HFF-Myc (cell line): ENCODE measurements at places on chromosomes 5 and 9.

GRCh38 chr9:13929013-13929412, 384.9 kb downstream of the NFIB start:
- no peak for DNase-seq

DNA sequence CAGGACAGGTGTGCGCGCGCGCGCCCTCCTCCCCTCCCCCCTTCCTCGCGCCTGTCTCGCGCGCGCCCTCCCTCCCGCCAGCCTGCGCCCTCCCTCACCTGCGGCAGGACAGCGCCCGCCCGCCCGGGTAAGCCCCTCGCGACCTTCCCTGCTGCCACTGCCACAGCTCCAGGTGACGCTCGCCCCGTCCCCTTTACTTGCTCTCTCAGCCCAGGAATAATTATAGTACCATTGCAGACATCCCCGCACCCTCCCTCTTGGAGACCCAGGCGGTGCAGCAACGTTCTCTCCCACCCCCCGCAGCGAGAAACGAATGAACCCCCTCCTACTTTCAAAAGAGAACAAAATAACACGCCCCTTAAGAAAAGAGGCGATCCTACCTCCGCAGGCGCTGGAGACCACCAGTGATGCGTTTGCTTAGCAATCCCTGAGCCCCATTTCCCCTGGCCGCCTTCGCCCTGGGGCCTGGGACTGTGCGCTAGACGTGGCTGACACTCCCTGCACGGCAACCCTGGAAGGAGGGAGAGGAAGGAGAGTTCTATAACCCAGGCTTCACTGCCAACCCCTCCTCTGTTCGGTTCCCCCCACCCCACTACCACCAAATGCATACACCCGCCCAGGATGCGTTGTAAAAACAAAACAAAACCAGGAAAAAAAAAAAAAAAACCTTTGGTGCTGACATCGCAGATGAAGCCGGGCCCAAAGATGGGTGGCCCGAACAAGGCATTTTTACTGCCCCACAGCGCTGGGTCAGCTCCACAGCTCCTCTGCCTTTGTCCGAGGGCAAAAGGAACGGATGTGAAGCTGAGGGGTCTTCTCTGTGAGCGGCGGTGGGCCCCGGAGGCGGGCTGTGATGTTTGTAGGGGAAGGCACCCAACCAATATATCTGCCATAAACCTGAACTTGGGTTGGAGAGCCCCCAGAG, 5.6 kb upstream of the PURA start:
- no peak for DNase-seq

- DNase-seq = no peak
Observed at GRCh38 chr9:23120630-23121029, 674.0 kb downstream of the DMRTA1 start.

DNA sequence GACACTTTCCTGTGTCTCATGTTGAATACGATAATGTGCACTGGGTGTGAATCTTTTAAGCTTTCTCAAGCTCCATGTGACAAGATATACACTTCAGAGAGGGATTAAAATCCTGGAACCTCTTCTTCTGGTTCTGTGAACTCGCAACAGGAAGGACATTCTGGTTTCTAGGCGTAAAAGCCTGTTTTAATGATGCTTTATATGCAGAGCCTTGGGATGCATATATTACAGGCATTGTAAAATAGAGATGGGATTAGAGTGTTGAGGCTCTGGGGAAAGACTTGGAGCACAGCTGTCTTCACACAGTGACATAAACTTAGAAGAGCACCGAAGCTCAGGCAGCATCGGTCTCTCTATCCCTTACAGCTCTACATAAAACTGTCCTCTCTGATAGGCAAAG, 107.7 kb upstream of the SV2C start:
- DNase-seq = no peak

DNA sequence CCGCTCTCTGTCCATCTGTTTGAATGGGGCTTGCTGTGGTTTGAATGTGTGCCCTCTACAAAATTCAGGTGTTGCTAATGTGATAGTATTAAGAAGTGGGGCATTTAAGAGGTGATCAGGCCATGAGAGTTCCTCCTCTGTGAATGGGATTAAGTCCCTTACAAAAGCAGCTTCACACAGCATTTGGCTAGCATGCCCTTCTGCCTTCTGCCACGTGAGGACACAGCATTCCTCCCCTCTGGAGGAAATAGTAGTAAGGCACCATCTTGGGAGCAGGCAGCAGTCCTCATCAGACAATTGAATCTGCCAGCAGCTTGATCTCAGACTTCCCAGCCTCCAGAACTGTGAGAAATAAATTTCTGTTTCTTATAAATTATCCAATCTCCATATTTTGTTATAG, 540.2 kb downstream of the CSNK1G3 start:
- DNase-seq = no peak

DNA sequence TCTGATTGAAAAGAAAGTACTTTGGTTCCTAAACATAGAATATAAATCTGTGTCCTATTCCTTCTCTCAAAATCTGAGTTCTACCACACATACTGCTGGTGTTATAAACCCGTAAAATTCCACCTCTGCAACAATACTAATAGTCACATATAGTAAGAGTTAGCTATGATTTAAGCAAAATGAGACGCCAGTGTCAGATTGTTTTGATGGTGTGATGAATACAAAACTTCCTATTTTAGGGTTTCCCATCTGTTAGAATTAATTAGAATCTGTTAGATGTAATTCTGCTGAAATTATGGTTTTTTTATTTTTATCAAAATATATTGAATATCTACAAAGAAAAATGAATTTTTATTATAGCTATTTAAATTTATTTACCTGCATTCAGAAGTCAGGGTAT, 26.7 kb downstream of the ARSK start:
- DNase-seq = no peak

- no peak for DNase-seq
Observed at GRCh38 chr5:40402007-40402364, 277.7 kb upstream of the PTGER4 start.

GRCh38 chr5:104594850-104595249, 1032.3 kb upstream of the NUDT12 start:
- no peak for DNase-seq

- no peak for DNase-seq
Observed at GRCh38 chr5:68431186-68431585, 215.6 kb downstream of the PIK3R1 start.

- no peak for DNase-seq
Observed at GRCh38 chr9:111287127-111287526, 42.9 kb downstream of the OR2K2 start.

DNA sequence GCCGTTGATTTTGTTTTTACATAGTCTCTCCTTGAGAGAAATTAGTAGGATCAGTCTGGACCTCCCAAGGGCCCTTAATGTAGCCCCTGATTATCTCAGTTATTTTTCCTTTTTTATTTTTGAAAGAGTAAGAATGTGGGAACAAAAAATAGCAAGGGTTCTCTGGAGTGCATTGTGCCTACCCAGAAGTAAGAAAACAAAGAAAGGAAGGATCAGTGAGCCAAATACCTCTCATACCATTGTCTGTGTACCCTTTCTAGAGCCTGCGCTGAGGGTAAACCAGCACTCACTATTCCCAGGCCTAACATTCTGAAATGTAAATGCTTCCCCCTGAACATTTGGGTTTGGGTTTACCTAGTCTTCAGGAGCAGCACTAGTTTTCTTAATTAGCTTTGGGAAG, 213.0 kb upstream of the TARS1 start:
- DNase-seq = no peak

GRCh38 chr5:1732238-1732941, 67.2 kb downstream of the MRPL36 start:
- no peak for DNase-seq

GRCh38 chr5:72271702-72272101, 48.3 kb downstream of the MRPS27 start:
- no peak for DNase-seq

- no peak for DNase-seq
Observed at GRCh38 chr5:173716058-173716682, 99.7 kb upstream of the BOD1 start.

- no peak for DNase-seq
Observed at GRCh38 chr5:78985725-78986223, 664 bp upstream of the ARSB start.

- no peak for DNase-seq
Observed at GRCh38 chr5:110512266-110512665, 214.2 kb downstream of the TMEM232 start.

GRCh38 chr9:137317718-137318511, 15.8 kb upstream of the NRARP start:
- no peak for DNase-seq

DNA sequence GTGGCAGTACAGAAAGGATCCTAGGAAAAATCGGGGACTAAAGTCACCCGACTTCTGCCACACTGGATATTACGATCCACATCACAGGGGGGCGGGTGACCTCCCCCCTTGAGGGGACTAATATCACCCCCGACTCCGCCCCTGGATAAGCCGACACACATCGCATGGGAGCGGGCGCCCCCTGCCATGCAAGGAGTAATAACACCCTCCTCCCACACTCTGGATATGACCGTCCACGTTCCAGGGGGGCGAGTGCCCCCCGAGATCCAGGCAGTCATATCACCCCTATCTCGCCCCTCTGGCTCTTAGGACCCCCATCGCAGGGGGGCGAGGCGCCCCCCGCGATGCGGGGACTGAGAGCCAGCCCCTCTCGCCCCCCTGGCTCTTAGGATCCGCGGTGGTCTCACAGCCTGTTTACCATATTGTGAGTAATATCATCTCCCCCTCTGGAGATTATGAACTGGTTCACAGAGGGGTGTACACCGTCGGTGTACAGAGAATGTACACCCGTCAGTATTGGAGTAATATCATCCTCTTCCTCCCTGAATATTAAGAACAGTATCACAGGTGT, 423.0 kb downstream of the DIRAS2 start:
- DNase-seq = no peak

DNA sequence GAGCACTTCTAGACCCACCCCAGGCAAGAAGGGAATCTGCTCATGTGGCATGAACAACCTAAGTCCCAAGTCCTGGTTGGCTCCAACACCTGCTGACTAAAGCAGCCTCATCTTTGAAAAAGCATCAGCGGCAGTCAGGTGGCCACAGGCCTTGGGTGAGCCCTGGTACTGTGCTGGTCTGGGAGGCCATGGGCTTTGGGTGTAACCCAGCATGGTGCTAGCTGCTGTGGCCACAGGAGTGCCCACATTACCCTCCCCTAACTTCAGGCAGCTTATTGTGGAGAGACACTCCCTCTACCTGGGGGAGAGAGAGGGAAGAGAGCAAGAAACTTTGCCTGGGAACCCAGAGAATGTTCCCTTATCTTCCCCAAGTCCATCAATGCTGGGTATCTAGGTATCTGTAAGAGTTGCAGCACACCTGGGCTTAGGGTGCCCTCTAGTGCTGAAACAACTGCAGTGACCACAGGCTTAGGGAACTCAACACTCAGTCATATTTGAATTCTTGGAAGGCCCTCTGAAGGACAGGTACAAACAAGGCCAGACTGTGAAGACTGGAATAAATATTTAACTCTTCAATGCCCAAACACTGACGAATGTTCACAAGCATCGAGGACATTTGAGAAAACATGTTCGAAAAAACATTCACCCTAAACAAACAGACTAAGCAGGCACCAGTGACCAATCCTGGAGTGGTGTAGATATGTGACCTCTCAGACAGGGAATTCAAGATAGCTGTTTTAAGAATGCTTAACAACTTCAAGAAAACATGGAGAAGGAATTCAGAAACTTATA, 69.9 kb upstream of the OR2K2 start:
- no peak for DNase-seq

- DNase-seq = no peak
Observed at GRCh38 chr5:170892196-170892595, 30.4 kb downstream of the RANBP17 start.

DNA sequence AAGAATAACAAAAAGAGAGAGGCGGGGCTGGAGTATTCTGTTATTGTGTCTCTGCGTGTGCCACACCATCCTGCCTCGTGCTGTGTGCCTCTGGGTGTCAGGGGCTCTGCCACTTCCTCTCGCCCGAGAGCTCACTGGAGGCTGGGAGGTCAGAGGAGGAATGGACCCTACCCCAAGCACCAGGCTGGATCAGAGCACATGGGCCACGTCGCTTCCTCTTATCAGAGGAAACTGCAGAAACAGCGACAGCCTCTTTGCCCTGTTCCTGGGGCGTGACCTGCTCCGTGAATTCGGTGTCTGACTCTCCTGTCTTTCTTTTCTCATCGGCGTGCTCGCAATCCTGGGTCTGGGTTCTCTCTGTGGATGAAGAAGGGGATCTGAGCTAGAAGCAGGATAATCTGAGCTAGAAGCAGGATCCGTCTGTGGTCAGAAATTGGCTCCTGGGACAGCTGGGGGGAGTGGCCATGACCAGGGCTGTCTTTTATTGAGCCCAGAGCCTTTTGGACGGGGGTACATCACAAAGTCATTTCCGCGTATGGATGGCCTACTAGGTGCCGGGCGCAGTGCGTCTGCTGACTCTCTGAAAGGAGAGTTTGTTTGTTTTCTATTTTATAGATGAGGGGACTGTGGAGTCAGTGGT, 150.3 kb upstream of the COL5A1 start:
- no peak for DNase-seq

- no peak for DNase-seq
Observed at GRCh38 chr5:60522292-60522905, 177.6 kb downstream of the DEPDC1B start.

- no peak for DNase-seq
Observed at GRCh38 chr9:131707733-131708157, 32.1 kb downstream of the RAPGEF1 start.

GRCh38 chr5:74889523-74890105, 23.4 kb upstream of the FAM169A start:
- DNase-seq = no peak

- DNase-seq = no peak
Observed at GRCh38 chr9:89845862-89846261, 241.1 kb downstream of the GADD45G start.

DNA sequence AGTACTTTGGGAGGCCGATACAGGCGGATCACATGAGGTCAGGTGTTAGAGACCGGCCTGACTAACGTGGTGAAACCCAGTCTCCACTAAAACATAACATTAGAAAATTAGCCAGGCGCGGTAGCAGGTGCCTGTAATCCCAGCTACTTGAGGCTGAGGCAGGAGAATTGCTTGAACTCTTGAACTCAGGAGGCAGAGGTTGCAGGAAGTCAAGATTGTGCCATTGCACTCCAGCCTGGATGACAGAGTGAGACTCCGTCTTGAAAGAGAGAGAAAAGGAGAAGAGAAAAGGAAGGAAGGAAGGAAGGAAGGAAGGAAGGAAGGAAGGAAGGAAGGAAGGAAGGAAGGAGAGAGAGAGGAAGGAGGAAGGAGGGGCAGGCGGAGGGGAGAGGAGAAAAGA, 45.1 kb downstream of the MYO10 start:
- DNase-seq = no peak
